ENCODE measurements at places on chromosomes 13 and 19.

DNA sequence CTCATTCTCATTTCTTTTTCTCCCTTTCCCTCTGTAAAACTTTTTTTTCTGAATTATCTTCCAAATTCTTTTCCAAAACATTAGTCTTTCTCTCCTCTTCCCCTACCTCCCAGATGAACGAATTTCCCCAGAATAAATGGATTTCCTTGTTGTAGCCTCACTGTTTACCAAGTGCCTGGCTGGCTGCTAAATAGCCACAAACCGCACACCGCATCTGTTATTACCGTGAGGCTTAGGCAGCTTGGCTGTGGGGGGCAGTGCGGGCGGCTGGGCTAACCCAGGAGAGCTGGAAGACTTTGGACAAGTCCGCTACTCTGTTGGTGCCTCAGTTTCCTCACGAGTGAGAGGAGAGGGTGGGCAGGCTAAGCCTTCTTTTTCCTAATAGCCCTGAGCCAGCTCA, 10.7 kb downstream of the IL17D start:
- no peak for DNase-seq

GRCh38 chr13:98225036-98225940, 48.2 kb upstream of the RNF113B start:
- no peak for DNase-seq

DNA sequence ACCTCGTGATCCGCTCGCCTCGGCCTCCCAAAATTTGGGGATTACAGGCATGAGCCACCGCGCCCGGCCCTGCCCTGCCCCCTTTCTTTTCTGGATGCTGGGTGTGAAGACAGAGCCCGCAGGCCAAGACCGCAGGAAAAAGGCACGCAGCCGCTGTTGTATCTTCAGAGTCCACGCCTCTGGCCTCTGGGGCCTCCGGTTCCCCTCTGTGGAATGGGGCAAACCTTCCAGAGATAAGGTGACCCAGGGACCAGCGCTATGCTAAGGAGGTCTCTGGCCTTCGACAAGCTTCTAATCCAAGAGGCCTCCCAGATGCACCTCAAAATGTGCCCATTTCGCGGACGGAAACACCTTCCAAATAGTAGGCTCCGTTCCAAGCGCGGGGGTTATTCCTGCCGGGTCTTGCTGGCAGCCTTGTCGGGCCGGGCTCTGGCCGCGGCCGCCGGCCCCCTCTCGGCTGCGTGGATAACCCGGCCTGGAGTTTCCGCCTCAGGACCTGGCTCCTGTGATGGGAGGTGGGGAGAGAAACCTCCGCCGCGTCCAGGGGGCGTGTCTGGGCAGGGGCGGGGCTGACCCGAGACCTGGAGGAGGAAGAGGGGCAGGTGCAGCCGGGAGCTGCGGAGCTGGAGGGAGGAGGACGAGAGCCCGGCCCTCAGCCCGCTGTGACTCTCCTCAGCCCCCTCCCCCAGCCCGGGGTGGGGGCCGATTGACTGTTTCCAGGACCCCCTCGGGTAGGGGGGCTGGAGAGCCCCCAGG, 13.1 kb downstream of the TJP3 start:
- DNase-seq: peak; percentile 9

GRCh38 chr13:84844473-84844872, 954.7 kb downstream of the SLITRK6 start:
- no peak for DNase-seq

DNA sequence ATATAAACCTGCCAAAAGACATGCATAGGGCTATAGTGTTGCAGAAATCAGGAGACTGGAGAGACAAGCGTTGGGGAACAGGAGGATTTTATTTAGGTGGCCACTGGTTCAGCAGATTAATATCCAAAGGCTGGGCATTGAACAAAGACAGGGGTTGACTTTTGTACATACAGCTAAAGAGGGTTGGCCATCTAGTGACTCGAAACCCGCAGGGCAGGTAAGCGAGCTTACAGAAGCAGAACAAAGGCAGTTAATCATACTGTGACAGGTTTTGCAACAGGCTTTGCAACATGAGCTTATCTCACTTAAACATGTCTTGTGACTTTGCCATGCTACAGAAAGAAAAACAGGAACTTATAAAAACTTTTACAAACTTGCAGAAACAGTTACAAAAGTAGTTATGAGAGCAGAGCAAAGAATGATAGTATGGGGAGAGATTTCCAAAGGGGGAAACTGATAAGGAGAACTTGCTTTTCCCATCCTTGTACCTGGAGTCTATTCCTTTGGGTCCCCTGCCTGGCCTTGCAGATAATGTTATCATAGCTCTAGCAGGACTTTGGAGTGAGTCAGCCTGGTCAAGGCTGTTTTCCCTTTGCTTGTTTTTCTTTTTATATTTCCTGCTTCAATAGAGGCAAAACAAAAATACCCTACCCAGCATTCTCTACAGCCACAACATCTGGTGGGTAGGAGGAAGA, 234.2 kb downstream of the PCDH17 start:
- no peak for DNase-seq

DNA sequence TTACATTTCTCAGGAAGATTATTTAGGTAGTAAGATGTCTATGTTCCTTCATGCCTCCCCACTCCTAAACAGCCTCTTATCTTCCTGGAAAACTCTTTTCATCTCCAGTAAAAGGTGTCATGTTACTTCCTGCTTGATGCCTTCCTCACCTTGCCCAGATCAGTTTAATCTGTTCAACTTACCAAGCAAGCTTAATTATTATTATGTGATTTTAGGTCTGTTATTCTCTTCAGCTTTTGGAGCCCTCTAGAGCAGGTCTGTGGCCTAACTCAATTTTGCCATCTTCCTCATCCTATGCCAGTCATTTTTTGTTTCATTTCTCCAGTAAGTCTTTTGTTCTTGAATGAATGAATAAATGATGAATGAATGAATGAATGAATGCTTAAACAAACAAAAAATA, 528.4 kb downstream of the DCT start:
- no peak for DNase-seq

DNA sequence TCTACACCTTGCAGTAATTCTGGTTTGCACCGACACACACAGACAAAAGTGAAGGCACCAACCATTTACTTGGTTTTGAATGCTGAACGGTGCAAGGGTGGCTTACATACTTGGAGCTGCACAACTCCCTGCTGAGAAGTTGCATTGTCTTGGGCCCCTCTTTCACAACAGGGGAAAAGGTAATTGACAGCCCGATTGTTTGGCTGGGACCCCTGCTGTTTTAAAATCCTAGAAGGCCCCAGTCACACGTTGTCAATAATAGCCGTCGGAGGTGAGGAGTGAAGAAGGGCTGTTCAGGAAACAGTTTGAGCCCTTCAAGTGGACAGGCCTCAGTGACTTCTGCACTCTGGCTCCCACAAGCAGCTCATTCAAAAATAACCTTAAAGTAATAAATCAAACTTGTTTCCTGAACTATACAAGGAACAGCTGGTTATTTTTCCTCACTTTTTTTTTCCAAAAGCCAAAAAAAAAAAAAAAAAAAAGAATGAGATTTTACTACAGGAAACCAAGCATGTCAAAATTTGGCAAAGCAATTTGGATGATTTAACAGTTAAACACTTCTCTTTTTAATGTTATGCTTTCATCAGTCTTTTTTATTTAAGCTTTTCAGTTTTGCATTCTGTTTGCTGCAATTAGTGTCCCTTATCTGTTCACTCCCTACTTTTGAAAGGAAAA, 19.0 kb upstream of the SPRY2 start:
- no peak for DNase-seq

- DNase-seq: no peak
These were observed 12.3 kb downstream of the SLC15A1 start for GRCh38 chr13:98740131-98740530.

DNA sequence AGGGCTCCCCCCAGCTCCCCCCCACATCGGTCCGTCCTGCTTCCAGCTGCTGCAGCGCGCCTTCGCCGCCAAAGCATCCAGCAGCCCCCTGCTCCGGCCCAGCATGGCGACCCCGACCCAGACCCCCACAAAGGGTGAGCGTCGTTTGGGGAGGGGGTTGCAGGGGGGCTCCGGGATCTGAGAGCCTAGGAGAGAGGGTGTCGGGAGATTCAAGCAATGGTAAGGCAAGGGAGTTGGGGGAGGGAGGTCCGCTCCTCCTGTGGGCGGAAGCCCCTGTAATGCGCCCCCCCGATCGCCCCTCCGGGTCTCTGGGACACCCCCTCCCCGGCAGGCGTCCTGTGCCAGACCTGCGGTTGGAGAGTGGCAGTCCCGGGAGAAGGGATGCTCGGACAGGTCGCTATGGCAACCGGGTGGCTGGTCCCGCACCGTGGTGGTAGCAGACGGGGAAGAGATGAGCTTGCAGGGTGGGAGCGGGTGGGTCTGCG, at the start of gene FXYD7:
Gene FXYD7 (plus strand): TSS at position 25 of the 485 bp plus-strand sequence. CDS start 79 bp downstream, at position 104.
- DNase-seq: peak; percentile 21

DNA sequence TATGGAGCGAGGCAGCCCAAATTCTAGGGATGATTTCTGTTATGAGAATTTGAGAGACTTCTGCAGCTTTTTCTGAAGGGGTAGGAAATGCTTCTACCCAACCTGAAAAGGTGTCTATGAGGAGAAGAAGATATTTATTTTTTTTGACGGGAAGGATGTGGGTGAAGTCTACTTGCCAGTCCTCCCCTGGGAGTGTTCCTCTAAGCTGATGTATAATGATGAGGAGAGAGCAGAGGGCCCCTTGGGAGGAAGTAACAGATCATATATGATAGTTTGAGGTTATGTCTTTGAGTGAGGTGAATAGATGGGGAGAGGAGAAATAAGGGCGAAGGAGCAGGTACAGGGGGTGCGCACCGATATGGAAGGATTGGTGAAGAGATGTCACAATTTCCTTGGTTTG, 910.6 kb upstream of the SLITRK5 start:
- no peak for DNase-seq

GRCh38 chr13:46629811-46630413, 76.9 kb downstream of the LRCH1 start:
- no peak for DNase-seq

- DNase-seq: peak; percentile 23
These were observed 52.0 kb upstream of the C13orf46 start for GRCh38 chr13:114025714-114026431.
